Upper lobe of right lung (tissue), 1 donor: ENCODE measurements at places on chromosomes 7 and 10. TPM values are rescaled to one million over a fixed set of nuclear protein-coding genes. Genes with fewer than 3 reads are reported as not detected.

The AZGP1 gene
- 87.7 TPM for total RNA-seq

DNA sequence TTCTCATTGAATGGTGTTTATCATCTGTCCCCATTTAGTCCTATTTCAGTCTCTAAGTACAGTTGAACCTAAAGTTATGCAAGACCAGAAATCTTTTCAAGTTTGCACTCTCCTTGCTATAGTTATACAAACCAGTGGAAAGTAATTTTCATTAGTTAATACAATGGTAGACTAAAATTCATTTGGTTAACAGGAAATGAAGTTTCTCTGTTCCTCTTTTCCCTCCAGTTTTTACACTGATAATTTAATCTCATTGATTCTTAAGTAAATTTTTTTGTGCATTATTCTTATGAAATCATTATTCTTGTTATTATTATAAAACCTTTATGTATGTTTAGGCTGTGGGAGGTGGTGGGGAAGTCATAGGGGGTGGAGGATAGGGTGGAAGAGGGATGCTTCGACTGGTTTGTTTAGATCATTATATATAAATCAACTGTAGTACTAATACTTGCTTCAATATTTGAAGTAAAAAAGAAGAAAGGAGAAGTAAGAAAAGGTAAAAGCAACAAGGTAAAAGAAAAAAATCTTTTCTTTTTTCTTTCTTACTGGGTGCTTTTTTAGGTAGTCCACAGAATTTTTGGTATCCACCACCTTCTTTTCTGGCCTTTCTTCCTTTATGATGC, 104.1 kb downstream of the GPR85 start:
- DNase-seq: no peak

The ZNF32 gene
- 32.3 TPM for total RNA-seq

DNA sequence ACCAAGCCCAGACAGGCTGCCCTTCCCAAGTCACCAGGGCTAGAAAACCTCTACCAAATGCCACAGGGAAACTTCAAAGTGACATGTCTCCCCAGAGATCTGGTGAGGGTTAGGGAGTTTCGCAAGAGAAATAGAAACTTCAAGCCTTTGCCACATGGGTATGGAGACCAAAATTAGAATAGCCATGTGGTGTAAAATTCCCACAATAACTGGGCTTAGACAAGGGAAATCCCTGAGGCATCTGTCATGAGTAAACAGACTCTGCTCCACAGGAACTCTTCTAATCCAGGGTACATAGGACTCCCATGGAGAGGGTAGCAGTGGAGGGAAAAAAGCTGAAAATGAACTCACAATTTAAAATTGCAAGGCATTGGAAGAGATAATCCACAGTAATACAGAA, 14.3 kb downstream of the ADAM12 start:
- no peak for DNase-seq

- DNase-seq: no peak
Observed at GRCh38 chr7:148800677-148801076, 83.4 kb downstream of the EZH2 start.

GRCh38 chr7:159095979-159096411, 48.7 kb downstream of the VIPR2 start:
- DNase-seq: peak; percentile 53

The ZNF467 gene
- 35.3 TPM for total RNA-seq

DNA sequence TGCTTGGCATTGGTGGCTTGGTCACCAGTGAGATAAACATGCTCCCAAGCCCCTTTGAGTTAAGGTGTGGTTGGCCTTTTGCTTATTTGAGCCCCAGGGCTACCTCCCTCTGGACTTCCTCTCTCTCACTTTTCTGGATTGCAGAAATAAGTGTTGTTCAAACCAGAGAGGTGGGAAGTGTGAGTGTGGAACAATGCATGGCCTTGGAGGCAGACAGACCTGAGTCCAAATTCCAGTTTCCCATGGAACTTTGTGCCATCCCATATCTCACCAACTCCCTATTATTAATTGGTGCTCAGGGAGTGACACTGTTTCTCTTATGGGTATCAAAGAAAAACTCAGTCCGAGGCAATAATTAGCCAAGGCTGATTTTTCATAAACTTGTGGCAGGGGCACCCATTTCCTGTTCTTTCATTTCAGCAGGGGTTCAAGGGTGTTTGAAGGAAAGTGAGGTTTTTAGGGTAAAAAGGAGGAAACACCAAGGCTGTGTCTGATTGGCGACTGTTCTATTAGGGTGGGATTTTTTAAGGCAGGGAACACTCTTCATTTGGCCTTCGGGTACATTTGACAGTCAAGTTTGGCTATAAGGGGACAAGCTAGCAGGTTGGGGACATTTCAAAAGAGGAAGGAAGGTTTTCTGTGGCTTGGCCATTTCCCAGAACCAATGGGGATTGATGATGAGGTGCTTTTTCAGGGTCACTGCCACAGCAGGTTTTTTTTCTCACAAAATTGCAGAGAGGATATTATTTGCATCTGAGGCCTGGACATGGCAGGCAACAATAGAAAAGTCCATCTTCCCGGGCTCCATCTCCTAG, 148.8 kb upstream of the NPY start:
- no peak for DNase-seq

DNA sequence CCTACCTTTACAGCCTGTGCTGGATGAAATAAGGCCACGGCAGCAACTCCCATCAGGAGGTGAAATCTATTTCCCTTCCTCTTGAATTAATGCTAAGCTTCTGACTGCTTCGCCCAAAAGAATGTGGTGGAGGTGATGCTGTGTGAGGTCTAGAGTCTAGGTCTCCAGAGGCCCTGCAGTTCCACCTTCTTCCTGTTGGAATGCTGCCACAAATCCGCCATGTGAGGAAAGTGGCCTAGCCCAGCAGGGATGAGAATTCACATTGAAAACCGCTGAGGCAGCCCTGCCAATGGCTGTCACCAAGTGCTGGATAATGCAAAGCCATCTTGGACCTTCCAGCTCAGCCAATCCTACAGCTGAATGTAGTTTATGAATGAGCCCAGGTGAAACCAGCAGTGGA, 28.0 kb downstream of the RHOBTB1 start:
- DNase-seq: no peak

The CCZ1B gene
- 70.4 TPM for total RNA-seq

The IKZF1 gene
- total RNA-seq: 41.4 TPM

DNA sequence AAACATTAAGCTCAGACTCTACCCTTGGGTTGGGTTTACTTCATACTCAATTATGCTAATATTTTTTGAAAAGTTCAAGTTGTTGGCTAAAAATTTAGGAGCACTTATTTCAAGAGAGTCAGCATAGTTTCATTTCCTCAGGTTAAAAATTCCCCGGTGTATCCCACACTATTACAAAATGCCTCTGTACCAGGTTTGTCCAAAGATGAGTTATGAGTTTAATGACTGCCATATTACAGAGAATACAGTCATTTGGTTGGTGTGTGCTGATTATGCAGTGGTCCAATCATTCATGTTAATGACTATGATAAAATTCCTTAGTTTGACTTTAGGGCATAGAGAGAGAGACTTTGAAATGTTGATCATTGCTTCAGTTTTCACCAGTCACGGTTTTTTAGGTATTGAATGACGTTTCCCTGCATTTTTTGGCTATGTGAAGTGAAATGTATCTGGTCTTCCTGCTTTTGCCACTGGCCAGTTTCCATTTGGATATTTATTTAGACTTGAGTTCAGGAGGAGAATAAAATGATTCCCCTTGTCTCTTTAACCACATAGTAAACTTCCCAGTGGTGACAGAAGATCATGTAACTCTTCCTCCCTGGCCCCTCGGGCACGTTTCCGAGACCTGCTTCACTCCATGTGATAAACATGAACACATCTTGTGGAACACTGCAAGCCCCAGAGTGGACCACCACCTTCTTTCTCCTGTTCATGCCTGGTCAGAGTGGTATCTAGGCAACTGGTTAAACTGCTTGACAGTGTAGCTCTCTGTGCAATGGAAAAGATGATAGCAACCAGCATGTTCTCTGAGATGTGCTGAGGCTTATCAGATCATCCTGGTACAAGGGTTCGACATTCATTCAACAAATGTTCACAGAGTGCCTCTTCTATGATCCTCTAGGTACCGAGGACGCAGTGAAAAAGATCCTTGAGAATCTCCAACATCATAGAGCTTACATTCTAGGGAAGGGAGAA, 153.6 kb downstream of the CACNB2 start:
- no peak for DNase-seq

The PDE6C gene
- total RNA-seq: not detected

The SFXN2 gene
- 12.0 TPM for total RNA-seq

GRCh38 chr7:149196151-149196704, 882 bp downstream of the ZNF282 start:
- DNase-seq: peak; percentile 41

The PLXNA4 gene
- total RNA-seq: 7.2 TPM

DNA sequence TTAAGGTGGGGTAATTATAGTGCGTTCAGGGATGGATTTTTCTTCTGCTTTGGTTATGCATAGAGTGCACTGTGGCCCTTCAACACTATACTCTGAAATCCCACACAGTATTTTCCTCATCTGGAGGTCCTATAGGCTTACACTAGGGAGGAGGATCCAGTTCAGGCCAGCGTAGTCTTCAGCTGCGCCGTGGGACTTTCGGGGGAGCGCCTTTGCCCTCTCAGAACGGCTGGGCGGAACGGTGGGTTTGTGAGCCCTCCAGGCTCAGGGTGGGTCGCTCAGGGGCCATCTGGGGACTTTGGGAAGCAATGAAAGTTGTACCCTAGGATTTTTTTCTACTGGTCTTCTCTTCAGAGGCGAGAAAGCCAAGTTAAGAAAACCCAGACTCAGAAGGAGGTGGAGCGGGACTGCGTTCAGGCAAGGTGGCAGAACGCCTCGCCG, 652 bp upstream of the VPS26A start:
- DNase-seq: no peak

DNA sequence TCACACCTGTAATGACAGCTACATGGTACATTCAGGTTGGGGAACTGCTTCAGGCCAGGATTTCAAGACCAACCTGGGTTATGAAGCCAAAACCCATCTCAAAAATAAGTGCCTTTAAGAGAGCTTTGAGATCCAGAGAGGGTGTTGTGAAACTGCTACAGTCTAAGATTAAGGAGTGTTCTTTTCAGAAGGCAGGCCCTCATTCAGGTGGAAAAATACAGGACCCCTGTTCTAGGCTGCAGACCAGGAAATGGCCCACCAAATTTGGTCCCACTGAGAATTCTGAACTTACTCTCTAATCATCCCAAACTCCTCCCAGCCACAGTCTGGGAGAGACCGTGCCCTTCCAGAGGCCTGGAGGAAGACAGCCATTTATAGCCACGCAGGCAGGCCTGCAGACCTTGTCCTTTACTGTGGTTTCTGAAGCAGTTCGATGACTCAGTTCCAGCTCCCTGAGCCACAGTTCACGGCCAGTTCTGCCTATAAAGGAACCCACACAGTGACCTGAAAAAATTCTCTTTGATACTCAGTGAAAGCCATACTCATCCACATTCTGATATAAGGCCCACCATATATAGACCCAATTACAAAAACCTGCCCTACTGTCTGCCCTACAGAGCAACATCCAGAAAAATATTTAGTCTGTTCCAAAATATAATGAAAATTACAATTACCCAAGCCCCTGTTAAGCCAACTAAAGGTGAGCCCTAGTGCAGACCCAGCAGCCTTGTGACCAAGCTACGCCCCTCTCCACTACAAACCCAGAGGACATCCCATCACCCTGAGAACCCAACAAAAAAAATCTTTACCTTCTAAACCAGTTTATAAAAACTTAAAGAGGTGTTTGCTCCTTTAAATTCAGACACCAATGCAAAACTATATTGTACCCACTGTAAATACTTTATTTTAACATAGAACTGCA, 21.2 kb downstream of the ZNF680 start:
- no peak for DNase-seq

The NSMCE4A gene
- total RNA-seq: 38.4 TPM

The NAT16 gene
- total RNA-seq: not detected

GRCh38 chr10:42963312-42963711, 113.6 kb upstream of the RET start:
- DNase-seq: peak; percentile 60

DNA sequence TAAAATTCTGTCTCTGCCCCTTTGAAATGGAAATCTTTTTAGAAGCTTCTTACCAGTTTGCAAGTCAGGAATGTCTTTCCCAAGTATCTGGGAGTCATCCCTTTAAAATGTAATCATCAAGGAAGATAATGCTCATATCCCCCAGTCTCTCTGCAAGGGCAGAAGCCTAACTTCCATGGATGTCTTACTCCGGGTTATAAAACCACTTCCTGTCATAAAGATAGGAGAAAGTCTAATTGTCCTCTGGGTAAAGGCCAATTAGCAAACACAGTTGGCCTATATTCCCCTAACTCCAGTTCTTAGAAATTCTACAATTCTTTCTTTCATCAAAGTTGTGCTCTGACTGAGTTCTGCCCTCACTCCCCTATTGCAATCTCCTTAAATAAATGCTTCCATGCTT, 1631.5 kb upstream of the LRRTM3 start:
- no peak for DNase-seq

DNA sequence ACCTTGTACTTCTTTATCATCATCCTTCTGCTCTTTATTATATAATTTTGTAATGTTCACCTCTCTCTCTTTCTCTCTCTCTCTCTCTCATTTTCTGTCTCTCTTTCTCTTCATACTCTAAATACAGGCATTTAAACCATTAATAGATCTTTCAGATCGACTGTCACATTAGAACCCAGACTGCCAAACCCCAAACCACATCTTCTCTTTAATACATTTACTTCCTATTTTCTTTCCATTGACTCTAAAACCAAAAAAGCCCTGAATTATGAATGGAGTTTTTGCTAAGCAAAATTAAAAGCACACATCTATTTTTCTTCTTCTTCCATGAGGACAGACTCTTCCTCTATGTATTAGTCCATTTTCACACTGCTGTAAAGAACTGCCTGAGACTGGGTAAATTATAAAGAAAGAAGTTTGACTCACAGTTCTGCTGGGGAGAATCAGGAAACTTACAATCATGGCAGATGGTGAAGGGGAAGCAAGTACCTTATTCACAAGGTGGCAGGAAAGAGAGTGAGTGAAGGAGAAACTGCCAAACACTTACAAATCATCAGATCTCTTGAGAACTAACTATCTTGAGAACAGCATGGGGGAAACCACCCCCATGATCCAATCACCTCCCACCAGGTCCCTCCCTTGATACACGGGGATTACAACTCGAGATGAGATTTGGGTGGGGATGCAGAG, 272.7 kb upstream of the MGMT start:
- no peak for DNase-seq

GRCh38 chr7:106346167-106346677, 61.4 kb upstream of the NAMPT start:
- no peak for DNase-seq

The CUX1 gene
- 132 TPM for total RNA-seq

DNA sequence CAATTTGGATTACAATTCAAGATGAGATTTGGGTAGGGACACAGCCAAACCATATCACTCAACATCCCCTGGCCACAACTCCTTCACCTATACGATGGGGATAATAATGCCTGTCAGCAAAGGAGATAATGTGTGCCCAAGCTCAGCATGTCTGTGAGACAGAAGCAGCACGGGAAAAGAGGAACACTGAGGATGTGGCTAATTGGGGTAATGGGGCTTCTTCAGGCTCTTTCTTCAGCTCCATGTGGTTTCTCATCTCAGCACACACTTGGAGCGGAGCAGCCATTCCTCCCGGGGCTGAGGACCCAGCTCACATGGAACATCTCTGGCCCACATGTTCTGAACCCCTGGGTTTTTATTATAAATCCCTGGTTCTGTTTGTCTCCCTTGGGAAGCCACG, 136.0 kb upstream of the NAMPT start:
- no peak for DNase-seq

GRCh38 chr7:78080241-78080640, 281.7 kb downstream of the PHTF2 start:
- no peak for DNase-seq

- DNase-seq: no peak
Observed at GRCh38 chr10:50299948-50300669, 48.8 kb upstream of the ASAH2 start.

The TMUB1 gene
- 36.3 TPM for total RNA-seq
